Activated CD4-positive, alpha-beta memory T cell treated with anti-CD3 and anti-CD28 coated beads, Interleukin-2, amount 10 ng/mL, durations not matched to agents 7 days and 5 days (primary cell): ENCODE measurements at places on chromosomes 1 and 21.

- no peaks in the 10 kb centered on the region for H3K27me3 ChIP-seq
- H3K27ac ChIP-seq = no peak overlapping the region
- DNase-seq = no peak
Measured at GRCh38 chr1:78304761-78305160, 186.0 kb upstream of the PTGFR start.

DNA sequence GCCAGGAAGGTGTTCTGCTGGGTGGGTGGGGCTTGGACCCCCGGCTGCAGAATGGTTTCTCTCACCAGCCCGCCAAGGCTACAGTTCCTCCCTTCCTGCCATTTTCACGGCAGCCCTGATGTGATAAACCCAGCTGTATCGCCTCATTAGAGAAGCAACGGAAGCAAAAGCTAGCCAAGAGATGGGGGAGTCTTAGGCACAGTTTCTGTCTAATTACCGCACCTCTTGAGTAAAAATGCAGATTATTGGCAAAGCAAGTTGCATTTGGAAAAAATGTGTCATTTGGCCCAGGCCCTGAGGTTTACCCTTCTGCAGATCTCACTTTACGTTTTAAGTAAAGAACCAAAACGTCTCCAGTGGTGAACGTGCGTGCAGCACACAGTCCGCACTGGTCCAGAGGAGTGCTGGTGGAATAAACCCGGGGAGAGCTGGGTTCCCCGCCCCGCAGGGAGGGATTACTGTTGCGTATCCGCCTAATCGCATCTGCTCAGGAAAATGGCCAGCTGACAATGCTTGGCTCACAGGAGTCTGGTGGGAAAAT, 109.9 kb downstream of the GALNT2 start:
- H3K36me3 ChIP-seq = peaks cover 12% of the 10 kb centered on the region
- peaks cover 2% of the 10 kb centered on the region for H3K4me1 ChIP-seq
- H3K27me3 ChIP-seq = no peaks in the 10 kb centered on the region
- no peak overlapping the region for H3K4me3 ChIP-seq

DNA sequence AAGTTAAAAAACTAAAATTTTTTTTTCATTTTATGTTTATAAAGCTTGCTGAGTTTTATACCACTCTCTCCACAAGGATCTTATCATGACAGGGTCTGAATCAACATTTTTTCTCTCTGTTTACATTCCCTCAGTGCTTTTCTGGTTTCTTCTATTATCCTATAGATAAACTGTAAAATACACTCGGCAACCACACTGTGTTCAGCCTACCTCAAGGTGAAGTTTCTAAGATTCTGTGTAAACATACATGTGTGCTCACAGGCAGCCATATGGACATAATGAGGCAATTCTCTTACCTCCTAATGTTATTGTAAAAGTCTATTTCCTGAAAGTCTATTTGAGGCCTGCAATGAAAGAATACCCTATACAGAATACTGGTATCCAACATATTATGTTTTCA, 114.6 kb downstream of the NTPCR start:
- no peaks in the 10 kb centered on the region for H3K27me3 ChIP-seq

- peaks cover 14% of the 10 kb centered on the region for H3K4me1 ChIP-seq
- DNase-seq = no peak
- no peak overlapping the region for H3K4me3 ChIP-seq
- no peak overlapping the region for H3K27ac ChIP-seq
Measured at GRCh38 chr1:52531249-52531872, 21.5 kb downstream of the TUT4 start.

GRCh38 chr1:167849666-167850065, 64.3 kb downstream of the ADCY10 start:
- no peaks in the 10 kb centered on the region for H3K36me3 ChIP-seq
- DNase-seq = no peak
- no peaks in the 10 kb centered on the region for H3K4me1 ChIP-seq
- H3K27me3 ChIP-seq = no peaks in the 10 kb centered on the region

DNA sequence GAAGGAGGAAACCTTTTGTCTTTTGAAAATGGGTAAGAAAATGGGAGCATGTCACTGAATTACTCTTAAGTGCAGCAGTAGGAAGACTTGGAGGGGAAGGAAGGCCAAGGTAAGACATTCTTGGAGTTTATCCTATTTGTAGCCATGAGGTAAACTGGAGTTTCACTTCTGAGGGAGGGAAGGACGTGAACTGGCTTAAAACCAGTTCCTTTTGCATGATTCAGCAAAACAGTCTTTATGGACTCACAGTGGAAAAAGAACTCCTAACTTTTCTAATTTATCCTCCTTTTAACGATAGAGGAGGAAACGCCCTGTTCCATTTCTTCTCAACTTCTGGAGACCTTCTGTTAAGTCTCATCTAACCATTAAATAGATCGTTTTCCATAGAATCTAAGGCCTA, 2.5 kb downstream of the PRDX6 start:
- H3K27me3 ChIP-seq = no peaks in the 10 kb centered on the region
- H3K36me3 ChIP-seq = peaks cover 57% of the 10 kb centered on the region
- no peak overlapping the region for H3K4me3 ChIP-seq
